ENCODE measurements at places on chromosomes 12 and 14. TPM values are rescaled to one million over a fixed set of nuclear protein-coding genes. Genes with fewer than 3 reads are reported as not detected.

DNA sequence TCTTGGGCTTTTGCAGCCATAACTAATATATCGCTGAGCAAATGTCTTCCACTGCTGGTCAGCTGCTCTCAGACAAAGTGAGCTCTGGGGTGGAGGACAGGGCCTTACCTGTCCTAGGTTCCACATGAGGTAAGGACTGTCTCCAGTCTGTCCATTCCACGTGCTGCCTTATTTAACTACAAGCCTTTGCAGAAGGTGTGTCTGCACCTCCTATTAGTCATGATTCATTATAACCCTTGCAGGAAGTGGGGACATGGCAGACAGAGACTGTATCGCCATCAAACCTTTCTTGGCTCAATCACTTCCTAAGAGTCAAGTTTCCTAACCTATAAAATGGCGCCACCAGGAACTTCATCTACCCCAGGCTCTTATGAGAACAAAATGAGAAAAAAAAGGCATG is 46.9 kb downstream of the SLC25A47 start:
- no peak overlapping the region for H3K4me3 ChIP-seq
- peaks cover 3% of the 10 kb centered on the region for H3K4me1 ChIP-seq
- no peak overlapping the region for H3K27ac ChIP-seq
- DNase-seq = peak; percentile 31
- no peaks in the 10 kb centered on the region for H3K27me3 ChIP-seq
- peaks cover 6% of the 10 kb centered on the region for H3K36me3 ChIP-seq

GRCh38 chr14:100429537-100429936 is 106.4 kb downstream of the SLC25A47 start:
- no peak overlapping the region for H3K4me3 ChIP-seq
- H3K4me1 ChIP-seq = peaks cover 11% of the 10 kb centered on the region
- H3K36me3 ChIP-seq = no peaks in the 10 kb centered on the region
- H3K27me3 ChIP-seq = no peaks in the 10 kb centered on the region
- H3K27ac ChIP-seq = no peak overlapping the region

DNA sequence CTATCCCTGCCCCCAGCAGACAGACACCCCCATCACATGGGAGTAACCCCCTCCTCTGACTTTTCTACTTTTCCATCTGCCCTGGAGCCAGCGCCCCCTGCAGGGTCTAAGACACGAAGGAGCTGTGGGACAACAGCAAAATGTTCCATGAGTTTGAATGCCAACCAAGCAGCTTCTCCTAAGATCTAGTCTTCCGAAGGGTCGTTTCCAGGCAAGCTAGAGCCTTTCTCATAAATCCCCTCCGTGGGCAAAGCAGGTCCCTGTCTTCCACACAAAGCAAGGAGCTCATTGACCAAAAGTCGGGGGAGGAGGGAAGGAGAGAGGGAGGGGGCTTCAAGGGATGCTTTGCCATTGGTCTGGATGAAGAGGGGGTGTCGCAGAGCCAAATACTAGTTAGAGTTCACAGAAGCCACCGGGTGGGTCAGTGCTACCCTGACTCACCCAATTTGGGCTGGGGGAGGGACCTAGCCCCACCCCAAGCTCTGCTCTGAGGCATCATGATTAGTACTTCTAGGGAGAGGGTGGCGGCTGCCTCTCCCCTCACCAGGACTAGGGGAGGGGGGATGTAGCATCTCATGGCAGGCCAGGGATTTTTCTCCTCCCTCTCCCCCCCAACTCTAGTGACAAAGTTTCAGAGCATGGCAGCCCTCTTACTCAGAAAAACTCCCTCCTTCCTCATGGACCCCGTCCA is 1.6 kb downstream of the MSI1 start:
- no peaks in the 10 kb centered on the region for H3K4me1 ChIP-seq
- H3K27me3 ChIP-seq = peaks cover 45% of the 10 kb centered on the region
- H3K27ac ChIP-seq = no peak overlapping the region
- H3K36me3 ChIP-seq = no peaks in the 10 kb centered on the region

DNA sequence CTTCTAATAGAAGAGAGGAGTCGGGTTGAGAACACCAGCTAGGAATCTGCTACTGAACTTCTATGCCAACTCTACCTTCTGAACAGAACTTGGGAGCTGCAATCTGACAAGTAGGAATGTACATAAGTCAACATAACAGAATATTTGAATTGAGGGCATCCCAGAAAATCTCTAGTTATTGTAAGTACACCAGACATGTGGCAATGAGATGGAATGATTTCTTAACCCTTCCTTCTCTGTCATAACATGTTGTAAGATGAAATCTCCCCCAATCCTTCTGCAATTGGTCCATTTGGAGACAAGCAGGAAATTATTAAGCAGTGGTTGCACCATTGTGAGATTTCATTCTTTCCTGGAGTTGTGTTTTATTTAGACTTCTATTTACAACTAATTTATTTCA is 68.7 kb upstream of the TMPO start:
- DNase-seq = no peak
- no peak overlapping the region for H3K27ac ChIP-seq
- peaks cover 50% of the 10 kb centered on the region for H3K27me3 ChIP-seq
- H3K4me1 ChIP-seq = no peaks in the 10 kb centered on the region
- H3K4me3 ChIP-seq = no peak overlapping the region

GRCh38 chr14:99562856-99563748 is 40.9 kb downstream of the CCDC85C start:
- no peak overlapping the region for H3K4me3 ChIP-seq
- DNase-seq = peak; percentile 87
- no peak overlapping the region for H3K27ac ChIP-seq
- H3K36me3 ChIP-seq = no peaks in the 10 kb centered on the region

- peaks cover 6% of the 10 kb centered on the region for H3K27me3 ChIP-seq
- H3K4me3 ChIP-seq = no peak overlapping the region
- H3K27ac ChIP-seq = no peak overlapping the region
- no peaks in the 10 kb centered on the region for H3K36me3 ChIP-seq
Measured at GRCh38 chr12:16833376-16834015, 227.5 kb upstream of the LMO3 start.

DNA sequence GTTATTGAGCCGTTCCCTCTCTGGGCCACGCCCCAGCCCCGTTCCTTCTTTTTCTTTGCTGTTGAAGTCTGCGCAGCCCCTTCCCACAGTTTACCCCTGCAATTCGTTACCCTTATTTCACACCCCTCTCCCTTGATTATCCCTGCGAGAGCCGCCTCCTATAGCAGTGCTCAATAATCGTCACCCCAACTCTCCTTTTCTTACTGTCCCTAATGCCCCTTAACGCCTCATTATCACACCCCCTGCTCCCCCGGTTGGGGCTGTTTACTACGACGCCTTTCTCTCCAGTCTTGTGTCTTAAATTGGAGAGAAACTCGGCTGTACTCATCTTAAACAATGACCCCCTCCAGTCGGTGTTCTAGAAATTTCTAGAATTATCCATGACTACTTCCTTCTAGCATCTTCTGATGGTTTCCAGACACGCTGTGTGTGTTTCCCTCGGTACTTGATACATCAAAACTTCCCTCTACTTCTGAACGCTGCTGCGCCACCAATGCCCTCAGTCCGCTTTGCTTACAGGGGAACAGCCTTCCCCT is 713 bp upstream of the FBXL14 start:
- no peaks in the 10 kb centered on the region for H3K36me3 ChIP-seq
- no peaks in the 10 kb centered on the region for H3K27me3 ChIP-seq
- DNase-seq = no peak
- no peak overlapping the region for H3K27ac ChIP-seq
- peak overlapping the region; percentile 82 for H3K4me3 ChIP-seq

DNA sequence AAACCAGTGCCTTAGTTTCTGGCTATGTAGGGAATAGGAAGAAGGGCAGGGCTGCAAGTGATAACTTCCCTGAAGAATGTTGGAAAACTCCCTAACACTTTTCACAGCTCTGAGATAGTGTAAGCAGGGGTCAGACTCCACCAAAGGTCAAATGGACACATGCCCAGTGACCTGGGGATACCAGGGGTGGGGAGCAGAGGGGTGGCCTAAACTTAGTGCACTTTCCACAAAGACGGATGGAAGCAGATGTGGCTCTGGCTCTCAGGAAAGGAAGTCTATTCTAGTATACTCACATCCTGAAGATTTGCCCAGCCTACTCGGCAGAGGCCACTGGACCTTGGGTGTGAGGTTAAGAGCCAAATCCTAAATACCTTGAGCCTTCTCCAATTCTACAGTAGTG is 285.8 kb downstream of the NUAK1 start:
- H3K27me3 ChIP-seq = no peaks in the 10 kb centered on the region
- DNase-seq = no peak
- H3K4me3 ChIP-seq = no peak overlapping the region
- H3K4me1 ChIP-seq = no peaks in the 10 kb centered on the region

GRCh38 chr14:35821564-35822411 is 4.3 kb upstream of the BRMS1L start:
- H3K4me1 ChIP-seq = no peaks in the 10 kb centered on the region
- no peak overlapping the region for H3K27ac ChIP-seq

DNA sequence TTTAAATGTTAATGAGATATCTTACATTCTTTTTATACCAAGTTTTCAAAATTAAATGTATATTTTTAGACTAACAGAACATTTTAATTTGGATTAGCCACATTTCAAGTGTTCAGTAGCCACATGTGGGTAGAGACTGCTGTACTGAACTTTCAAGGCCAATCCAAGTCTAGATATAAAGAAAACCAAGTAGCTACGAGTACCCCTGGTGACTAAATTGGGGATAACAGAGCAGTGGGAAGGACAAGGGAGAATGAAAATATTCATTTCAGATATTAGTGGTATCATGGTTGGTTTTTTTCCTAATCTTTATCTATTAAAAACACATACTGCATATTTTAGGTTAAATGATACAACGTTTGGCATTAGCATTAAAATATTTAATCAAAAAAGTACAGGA is 69.4 kb upstream of the RHOJ start:
- H3K36me3 ChIP-seq = no peaks in the 10 kb centered on the region
- no peak overlapping the region for H3K4me3 ChIP-seq
- no peaks in the 10 kb centered on the region for H3K27me3 ChIP-seq
- no peak overlapping the region for H3K27ac ChIP-seq

GRCh38 chr12:6056406-6057240 is 67.8 kb downstream of the VWF start:
- no peaks in the 10 kb centered on the region for H3K4me1 ChIP-seq
- H3K27me3 ChIP-seq = no peaks in the 10 kb centered on the region
- no peak overlapping the region for H3K4me3 ChIP-seq
- H3K27ac ChIP-seq = no peak overlapping the region

GRCh38 chr14:22179190-22179589 is 409.8 kb downstream of the DAD1 start:
- DNase-seq = peak; percentile 51
- peaks cover 34% of the 10 kb centered on the region for H3K27me3 ChIP-seq
- no peaks in the 10 kb centered on the region for H3K36me3 ChIP-seq
- no peak overlapping the region for H3K27ac ChIP-seq
- no peaks in the 10 kb centered on the region for H3K4me1 ChIP-seq

DNA sequence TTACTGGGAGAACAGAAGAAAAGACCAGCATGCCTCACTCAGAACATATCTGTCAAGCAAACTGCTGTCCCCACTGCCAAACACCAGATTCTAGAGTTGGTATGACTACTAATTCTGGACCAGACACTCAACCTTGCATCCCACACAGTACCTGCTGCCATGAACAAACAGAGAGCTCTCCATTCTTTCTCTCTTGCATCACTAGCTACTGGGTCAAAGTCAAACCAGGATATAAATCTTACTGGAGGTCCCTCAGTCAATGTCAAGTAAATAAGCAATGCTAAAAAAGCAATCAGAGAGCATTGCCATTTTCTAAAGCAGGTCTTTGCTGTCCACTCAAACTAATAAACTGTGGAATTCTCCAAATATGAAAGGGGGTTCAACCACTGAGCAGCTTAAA is 452.4 kb upstream of the SEL1L start:
- no peak for DNase-seq
- H3K4me1 ChIP-seq = no peaks in the 10 kb centered on the region

DNA sequence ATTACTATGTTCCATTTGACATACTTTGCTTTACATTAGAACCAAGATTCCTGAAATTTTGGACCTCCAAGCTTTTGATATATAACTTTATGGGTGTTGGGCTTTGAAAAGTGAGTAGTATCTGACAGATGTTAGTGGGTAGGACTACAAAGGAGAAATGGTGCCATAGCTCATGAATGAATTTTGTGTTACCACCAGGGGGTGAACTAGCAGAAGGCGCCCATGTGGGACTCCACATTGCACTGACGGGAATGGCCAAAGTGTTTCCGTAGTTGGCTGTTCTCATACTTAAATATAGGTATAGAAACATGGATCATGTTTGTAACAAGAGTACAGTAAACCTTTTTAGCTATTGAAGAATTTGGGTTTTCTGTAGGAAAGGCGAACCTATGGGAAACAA is 337.5 kb downstream of the FLRT2 start:
- no peaks in the 10 kb centered on the region for H3K36me3 ChIP-seq
- no peak overlapping the region for H3K4me3 ChIP-seq
- no peak overlapping the region for H3K27ac ChIP-seq
- no peaks in the 10 kb centered on the region for H3K27me3 ChIP-seq
- peak; percentile 28 for DNase-seq
- H3K4me1 ChIP-seq = no peaks in the 10 kb centered on the region

DNA sequence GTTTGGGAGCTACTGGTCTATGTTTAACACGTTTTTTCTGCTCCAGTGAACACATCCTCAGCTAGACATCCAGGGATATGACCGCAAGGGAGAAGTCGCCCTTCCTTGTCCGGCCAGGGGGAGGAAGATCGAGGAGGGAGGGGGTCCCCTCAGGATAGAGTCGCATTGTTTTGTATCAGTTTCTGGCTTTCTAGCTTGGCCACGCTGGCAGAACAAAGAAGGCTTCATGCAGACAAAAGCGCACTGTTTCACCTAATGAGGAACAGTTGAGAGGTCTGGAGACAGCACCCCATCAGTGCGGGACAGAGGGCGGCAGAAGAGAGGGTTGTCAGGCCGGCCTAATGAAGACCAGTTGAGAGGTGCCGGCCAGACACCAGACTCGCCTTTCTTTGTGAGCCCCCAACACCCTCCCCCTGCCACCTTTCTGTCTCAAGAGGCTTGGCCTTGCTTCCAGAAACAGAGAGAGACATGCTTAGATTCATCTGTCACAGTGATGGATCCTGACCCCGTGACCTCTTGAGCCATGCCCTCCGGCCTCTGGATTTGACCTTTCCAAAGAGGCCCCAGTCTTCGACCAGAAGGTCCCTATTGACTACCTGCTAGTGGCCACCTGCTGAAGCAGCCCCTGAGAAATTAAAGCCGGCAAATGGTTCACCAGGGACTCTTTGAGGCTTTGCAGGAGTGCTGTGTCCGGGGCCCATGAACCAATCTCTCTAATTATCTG is 254.7 kb upstream of the TBX3 start:
- no peak for DNase-seq
- peaks cover 15% of the 10 kb centered on the region for H3K4me1 ChIP-seq
- H3K4me3 ChIP-seq = no peak overlapping the region
- H3K36me3 ChIP-seq = no peaks in the 10 kb centered on the region

DNA sequence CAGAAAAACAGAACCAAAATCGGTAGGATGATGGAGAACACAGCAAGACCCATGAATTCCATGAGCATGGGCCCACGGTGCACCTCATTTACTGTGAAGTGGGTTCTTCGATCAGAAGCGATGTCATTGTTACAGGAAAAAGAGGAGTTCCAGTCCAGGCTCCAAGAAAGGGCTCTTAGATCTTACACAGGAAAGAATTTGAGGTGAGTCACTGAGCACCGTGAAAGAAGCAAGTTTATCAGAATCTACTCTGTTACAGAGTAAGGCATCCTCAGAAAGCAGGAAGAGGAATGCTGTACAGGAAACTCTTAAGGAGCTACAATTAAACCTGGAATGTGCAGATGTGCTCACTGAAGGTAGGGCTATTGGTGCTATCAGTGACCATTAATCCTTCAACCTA is 11.6 kb upstream of the CHFR start:
- DNase-seq = peak; percentile 28
- H3K4me1 ChIP-seq = no peaks in the 10 kb centered on the region
- no peak overlapping the region for H3K27ac ChIP-seq

RPGRIP1 gene
- total RNA-seq = not detected

BRMS1L gene
- 10.3 TPM for total RNA-seq

TSFM gene
- total RNA-seq = 63.0 TPM

ABCD2 gene
- not detected for total RNA-seq

NEUROD4 gene
- not detected for total RNA-seq

ACACB gene
- 21.7 TPM for total RNA-seq

Data from PC-3 (cell line).